ENCODE measurements at places on chromosomes 5 and 9.
A peak's percentile ranks its signal among the peaks of the same experiment; 100 is the strongest.

GRCh38 chr5:172424111-172424490, 30.2 kb downstream of the SH3PXD2B start:
- no peak for DNase-seq

GRCh38 chr9:92223758-92224157, 69.7 kb downstream of the IARS1 start:
- no peak for DNase-seq

DNA sequence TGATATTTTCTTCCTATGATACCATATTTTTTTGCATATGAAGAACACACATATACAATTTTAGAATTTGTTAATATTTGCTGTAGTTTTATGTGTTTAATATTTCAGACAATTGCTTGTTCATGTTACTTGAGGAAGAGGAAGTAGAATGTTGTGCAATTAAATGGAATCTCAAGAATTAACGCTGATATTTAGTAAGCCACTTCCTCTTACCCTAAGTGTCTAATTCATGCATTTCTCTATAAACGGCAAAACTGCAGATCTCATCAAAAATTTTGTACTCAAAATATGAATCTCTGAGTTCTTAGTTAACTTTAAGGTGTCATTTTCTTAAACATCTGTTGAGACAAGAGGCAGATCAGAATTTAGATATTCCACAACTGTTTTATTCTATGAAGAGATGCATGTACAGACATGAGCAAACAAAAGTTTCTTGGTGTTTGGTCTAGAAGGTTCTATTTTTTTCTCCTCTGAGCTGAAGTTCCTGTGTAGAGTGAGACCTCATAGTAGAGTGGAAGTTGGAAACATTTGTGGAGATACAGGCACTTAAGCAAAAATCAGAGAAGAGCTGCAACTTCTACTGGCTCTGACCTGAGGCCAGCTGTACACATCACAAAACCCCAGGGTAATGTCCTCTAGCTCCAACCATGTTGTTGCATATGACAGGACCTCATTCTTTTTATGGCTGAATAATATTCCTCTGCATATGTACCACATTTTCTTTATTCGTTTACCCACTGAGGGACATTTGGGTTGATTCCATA, 16.6 kb upstream of the TGFBI start:
- no peak for DNase-seq

- no peak for DNase-seq
Measured at GRCh38 chr5:157997991-157998504, 139.1 kb upstream of the CLINT1 start.

GRCh38 chr5:163505368-163506094, at the start of gene MAT2B:
Gene MAT2B (plus strand): TSS chr5:163505619. CDS start chr5:163505687, 68 bp downstream.
- DNase-seq: peak; percentile 95

GRCh38 chr5:132785365-132785764, 8.3 kb upstream of the SEPTIN8 start:
- DNase-seq: no peak

- DNase-seq: no peak
Measured at GRCh38 chr5:168590666-168591065, 11.5 kb upstream of the PANK3 start.

GRCh38 chr5:126301056-126301455, 122.2 kb upstream of the GRAMD2B start:
- DNase-seq: no peak

DNA sequence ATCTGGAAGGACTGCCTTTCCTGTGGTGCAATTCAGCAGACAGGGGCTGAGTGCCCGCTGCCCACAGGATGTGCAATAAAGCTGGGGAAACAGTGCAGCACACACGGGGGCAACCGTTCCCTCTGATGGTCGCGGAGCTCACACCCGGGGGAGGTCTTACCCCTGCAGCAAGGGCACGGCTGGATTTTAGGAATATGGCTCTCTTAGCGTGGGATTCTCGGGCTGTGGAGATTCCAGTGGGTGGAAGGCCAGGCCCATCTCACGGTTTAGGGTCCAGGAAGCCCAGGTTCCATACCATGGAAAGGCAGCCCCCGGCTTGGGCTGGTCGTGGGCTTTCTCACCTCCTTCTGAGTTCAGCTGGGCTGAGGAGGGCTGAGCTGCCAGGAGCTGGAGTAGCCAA, 244.1 kb downstream of the MED10 start:
- DNase-seq: no peak

DNA sequence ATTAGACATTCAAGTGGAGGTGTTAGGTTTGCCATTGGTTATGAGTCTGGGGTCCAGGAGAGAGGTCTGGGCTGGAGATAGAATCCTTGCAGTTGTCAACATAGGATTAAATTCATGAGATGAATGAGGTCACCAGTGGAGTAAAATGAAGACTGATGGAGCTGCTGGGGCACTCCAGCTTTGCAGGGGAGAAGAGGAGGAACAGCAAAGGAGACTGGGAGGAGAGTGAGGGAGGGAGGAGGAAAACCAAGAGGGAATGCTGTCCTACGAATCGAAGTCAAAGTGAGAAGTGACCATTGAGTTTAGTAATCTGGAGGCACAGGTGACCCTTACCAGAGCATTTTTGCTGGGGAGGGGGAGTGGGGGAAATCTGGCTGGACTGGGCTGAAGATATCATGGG, 178.2 kb upstream of the NR3C1 start:
- no peak for DNase-seq
